ENCODE measurements at places on chromosomes 5 and 9.

DNA sequence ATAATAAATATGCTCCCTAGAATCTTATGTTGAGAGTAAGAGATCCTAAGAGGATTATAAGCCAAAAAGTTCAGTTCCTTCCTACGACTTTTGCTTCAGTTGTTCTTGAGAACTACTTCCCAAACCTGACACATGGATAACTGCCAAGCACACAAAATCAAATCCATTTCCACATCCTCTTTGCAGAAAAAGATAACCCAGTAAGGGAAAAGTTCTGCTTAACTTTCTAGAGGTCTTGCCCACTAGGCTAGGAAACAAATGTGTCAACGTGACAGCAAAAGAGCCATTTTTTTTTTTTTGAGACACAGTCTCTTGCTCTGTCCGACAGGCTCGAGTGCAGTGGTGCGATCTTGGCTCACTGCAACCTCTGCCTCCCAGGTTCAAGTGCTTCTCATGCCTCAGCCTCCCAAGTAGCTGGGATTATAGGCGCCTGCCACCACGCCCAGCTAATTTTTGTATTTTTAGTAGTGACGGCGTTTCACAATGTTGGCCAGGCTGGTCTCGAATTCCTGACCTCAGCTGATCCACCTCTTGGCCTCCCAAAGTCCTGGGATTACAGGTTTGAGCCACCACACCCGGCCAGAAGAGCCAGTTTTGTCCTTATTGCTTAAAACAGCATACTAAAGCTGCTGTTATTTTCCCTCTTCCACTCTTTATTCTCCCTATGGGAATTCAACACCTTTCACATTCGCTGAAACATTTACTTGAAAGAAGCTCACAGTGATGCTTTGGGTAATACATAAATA is 24.2 kb downstream of the CSNK1A1 start:
- no peak for DNase-seq

- no peak for DNase-seq
These were observed 81.6 kb downstream of the TMEM174 start for GRCh38 chr5:73254642-73255041.

GRCh38 chr5:119031905-119032304 is 39.0 kb upstream of the DMXL1 start:
- DNase-seq = no peak

- DNase-seq = no peak
These were observed 1209.1 kb downstream of the CDH12 start for GRCh38 chr5:21644032-21644431.

GRCh38 chr9:33101104-33101951 is 24.9 kb upstream of the SMU1 start:
- DNase-seq = no peak

- no peak for DNase-seq
These were observed 242.9 kb upstream of the TRPM3 start for GRCh38 chr9:71364186-71364955.

DNA sequence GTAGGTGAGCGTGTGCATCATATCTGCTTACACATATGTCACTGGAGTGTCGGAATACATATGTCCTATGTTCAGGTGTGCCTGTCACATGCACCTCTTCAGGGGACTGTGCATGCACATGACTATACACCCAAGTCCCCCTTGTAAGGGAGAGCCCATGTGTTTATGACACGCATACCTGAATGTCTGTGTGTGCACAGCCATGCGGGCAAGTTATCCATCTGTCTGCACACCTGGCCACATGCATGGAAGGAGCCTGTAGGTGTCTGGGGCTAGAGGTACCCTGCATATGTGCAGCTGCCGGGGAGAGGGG is 622 bp upstream of the RGS14 start:
- no peak for DNase-seq

- DNase-seq = no peak
These were observed 82.8 kb downstream of the SLC1A3 start for GRCh38 chr5:36689225-36689624.

- no peak for DNase-seq
These were observed 64.7 kb downstream of the RXRA start for GRCh38 chr9:134390947-134391318.

- no peak for DNase-seq
These were observed 99.5 kb downstream of the INSYN2B start for GRCh38 chr5:169880785-169881184.

DNA sequence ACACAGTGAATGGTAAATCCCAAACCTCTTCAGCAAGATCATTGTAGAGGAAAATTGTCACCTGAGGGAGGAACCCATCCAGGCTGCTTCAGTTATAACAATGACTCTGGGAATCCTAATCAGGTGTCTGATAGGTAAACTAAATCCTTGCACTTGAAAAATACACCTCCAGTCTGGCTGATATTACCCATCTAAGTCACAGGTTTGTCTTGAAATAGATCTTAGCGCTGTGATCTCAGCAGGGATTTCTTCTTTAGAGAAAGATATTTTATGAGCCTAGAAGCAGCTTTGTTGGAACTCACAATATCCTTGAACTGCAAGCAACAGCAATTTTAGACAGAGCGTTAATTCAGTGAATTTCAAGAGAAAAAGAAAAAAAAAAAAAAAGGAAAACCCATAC is 149.7 kb downstream of the SGCD start:
- DNase-seq = no peak

DNA sequence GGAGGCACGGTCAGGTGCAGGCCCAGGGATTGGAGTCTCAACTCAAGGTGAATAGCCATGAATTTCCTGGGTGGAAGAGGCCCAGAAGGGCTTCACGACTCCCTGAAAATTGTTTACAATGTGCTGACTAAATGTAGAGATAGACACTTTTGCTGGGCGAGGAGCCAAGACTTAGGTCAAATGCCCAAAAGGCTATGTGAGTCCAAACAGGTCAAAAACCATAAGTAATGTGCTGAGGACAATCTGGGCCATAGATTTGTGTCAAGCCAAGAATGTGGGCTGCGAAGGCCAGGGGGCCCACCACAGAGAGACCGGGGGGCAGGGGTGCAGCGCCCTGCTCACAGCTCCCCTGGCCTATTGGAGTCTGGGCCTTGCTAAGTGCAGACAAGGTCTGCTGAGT is 197.8 kb downstream of the HSPA4 start:
- DNase-seq = no peak

DNA sequence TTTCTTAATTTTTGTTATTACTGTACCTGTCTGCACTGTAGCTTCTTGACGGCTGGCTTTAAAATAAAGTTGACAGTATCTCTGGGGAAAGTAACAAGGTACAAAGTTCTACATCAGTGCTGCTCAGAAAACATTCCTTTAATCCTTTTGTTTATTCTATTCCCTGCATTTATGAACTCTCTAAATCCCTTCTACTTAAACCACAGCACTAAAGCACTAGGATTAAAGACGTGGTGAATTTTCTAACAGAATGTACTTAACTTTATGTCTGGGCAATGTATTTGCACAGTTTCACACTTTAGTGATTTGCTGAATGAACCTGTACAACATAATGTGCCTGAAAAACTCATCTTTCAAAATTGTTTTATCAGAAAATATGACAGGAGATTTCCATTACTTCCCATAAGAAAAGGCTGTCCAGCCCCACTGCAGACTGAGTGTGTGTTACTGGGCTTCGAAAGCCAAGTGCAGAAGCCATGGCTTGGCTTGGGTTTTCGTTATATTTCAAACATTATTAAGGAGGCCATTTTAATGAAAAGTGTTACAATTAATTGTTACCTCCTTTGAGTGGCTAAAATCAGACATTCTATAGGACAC is 43.8 kb downstream of the LHFPL2 start:
- no peak for DNase-seq

DNA sequence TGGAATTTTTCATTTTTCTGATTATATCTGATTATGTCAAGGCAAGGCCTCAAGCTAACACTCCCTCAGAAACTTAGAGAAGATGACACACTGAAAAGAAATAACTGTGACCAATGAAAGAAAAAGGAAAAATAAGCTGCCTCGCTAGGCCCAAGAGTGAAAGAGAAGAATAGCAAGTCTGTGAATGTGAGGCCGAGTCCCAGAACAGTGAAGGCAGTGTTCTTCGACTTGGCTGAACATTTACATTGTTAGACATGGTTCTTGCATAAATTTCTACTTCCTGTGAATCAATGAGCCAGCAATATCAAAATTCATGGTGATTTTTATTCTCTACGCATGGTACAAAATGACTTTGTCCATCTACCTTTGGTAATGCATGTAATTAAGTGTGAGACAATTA is at the start of gene ATP10B:
ATP10B (minus strand) TSS at position 163 of the 400 bp plus-strand sequence. CDS start 164,137 bp downstream, outside the sequence.
- no peak for DNase-seq

DNA sequence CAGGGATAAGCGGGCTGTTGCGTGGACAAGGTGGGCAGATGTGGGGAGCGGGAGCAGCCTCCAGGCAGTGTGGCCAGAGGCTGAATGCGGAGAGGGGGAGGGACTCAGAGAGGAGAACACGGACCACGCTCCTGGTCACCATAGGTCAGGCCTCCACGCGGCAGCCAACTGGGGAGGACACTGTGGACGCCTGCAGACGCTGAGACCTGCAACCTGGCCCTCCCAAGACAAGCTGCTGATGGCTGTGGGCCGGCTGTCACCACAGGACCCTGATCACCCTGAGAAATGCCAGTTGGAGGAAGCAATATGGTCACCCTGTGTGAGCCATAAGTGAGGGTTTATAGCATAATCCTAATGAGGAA is 16.8 kb downstream of the LPCAT1 start:
- no peak for DNase-seq

GRCh38 chr5:10421896-10422691 is 19.6 kb upstream of the ROPN1L start:
- no peak for DNase-seq

- DNase-seq = no peak
These were observed 76.5 kb upstream of the GOLM1 start for GRCh38 chr9:86175743-86176456.

- no peak for DNase-seq
These were observed 71.2 kb downstream of the SYK start for GRCh38 chr9:90872835-90873294.

DNA sequence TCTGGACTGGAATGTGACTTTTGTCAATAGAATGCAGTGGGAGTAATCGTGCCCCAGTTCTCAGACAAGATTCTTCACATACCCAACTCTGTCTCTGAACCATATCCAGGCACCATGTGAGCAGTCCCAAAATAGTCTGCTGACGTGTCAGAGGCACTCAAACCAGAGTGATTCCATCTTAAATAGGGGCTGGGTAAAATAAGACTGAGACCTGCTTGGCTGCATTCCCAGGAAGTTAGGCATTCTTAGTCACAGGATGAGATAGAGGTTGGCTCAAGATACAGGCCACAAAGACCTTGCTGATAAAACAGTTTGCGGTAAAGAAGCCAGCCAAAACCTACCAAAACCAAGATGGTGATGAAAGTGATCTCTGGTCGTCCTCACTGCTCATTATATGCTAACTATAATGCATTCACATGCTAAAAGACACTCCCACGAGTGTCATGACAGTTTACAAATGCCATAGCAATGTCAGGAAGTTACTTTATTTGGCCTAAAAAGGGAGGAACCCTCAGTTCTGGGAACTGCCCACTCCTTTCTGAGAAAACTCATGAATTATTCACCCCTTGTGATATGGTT is 16.9 kb upstream of the PLCXD3 start:
- no peak for DNase-seq

DNA sequence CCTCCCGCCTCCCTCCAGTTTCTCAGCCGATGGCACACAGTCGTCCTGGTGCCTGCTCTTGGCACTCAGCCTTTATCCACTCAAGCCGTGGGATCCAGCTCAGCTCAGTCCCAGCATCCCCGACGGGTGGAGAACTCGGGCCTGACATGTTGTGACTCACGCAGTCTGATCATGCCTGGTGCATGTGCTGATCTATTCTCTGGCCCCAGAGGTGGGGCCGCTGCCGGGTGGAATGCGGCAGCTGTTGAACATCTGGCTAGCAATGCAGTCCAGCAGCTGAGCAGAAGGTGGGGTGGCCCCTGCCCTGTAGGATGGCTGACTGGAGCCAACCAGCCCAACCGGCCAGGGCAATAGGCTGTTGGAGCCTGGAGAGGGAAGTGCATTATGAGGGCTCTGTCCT is 1.7 kb upstream of the AIF1L start:
- no peak for DNase-seq

- DNase-seq = no peak
These were observed 1326.0 kb upstream of the C9orf72 start for GRCh38 chr9:28899267-28899666.

DNA sequence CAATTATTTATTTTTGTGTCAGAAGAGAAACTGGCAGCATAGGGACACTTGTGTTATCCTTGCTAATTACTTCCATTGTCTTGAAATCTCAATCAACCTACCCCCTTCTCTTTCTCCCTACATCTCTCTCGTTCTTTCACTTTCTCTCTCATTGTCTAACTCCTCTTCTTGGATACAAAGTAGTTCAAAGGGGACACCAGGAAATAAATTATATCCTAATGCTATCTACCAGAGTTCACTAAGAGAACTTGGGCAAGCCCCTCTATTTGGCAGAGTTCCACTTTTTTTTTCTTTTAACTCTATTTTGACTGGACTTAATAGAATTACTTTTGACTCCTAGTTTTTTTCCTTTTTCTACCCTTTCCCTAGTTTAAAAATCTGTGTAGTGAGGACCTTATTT is 102.2 kb downstream of the MEF2C start:
- DNase-seq = no peak

DNA sequence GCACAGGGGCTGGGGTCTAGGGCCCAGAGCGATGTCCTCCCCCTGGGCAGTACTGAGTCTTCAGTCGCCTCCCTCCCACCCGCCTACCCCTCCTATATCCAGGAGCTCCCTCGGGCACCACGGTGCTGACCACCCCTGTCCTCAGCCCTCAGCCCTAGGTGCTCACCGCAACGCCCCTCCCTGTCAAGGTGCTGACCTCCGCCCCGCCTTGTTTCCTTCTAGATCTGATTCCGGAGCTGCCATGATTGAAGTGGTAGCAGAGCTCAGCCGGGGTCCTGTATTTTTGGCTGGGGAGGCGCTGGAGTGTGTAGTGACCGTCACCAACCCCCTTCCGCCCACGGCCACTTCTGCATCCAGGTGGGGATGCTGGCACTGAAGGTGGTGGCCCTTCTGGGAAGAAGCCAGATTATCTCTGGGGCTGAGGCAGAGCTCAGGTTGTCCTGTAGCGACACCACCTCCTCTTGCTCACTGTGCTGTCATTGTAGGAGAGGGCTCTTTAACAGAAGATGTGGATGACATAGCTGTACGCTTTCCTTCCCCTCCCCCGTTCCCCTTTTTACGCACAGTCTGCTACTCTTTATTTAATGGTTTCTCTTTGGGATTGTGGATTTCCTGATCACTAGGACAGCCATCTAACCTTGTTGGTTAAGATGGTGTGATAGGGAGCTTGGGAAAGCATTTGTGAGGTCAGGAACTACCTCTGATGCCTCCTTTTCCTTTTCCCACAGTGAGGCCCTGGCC is 598 bp downstream of the RGP1 start:
- peak; percentile 45 for DNase-seq

- no peak for DNase-seq
These were observed 218.5 kb downstream of the PLK2 start for GRCh38 chr5:58241389-58241788.

All from CD4-positive, alpha-beta T cell treated with Interleukin-6 at 100 ng/mL for 8 hours (primary cell).